ENCODE measurements at places on chromosomes 1 and 21. TPM values are rescaled to one million over a fixed set of nuclear protein-coding genes. Genes with fewer than 3 reads are reported as not detected.

The CFAP74 gene
- 7.7 TPM for total RNA-seq

The LIN9 gene
- 4.6 TPM for total RNA-seq

The S100B gene
- 4.5 TPM for total RNA-seq

The SLC9C2 gene
- total RNA-seq, result 0.54 TPM

The PLD5 gene
- 1.2 TPM for total RNA-seq

The KCNE1 gene
- 13.7 TPM for total RNA-seq

The VAMP3 gene
- 41.9 TPM for total RNA-seq

The PADI6 gene
- not detected for total RNA-seq

The FAM78B gene
- 1.3 TPM for total RNA-seq

The COL6A1 gene
- 61.9 TPM for total RNA-seq
